Pancreas (tissue), 10 donors: ENCODE measurements at places on chromosomes 3 and 15. TPM values are rescaled to one million over a fixed set of nuclear protein-coding genes. Genes with fewer than 3 reads are reported as not detected.

GRCh38 chr3:197019021-197019420 lies 10.6 kb downstream of the MELTF start:
- no peak for DNase-seq

DNA sequence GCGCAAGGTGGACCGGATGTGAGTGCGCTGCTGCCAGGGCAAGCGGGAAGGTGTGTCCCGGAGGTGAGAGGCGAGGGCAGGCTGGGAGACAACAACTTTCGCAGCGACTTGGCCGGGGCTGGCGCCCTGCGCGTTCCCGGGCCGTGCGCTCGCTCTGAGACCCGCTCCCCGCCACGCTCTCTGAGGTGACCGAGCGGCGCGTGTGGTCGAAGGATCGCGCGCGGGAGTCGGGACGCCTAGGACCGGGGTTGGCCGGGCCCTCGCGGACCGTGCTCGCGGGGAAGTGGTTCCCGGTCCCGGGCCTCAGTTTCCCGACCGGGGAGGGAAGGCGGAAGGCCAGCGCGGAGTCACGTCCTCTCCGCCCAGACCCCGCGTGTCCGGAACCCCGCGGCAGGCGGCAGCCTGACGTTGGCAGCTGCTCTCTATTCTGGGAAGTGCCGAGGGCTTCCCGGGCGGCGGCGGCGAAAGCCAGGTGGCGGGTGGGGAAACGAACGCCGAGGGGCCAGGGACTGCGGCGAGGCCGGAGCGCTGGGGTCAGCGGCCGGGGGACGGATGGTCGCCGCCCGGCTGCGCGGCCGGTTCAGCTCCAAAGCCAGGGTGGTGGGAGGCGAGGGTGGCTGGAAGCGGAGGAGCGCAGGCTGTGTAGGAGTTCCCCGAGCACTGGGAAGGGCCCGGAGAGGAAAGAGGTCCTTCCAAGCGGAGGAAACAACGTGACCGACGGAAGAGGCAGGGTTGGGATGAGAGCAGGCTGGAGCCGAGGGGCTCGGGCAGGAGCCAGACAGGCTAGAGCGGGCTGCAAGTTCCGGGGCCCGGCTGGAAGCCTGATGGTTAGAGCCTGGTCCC lies 1.0 kb upstream of the IGF2BP2 start:
- DNase-seq: peak; percentile 86

- no peak for DNase-seq
Measured at GRCh38 chr15:50977162-50977561, 68.7 kb downstream of the AP4E1 start.

DNA sequence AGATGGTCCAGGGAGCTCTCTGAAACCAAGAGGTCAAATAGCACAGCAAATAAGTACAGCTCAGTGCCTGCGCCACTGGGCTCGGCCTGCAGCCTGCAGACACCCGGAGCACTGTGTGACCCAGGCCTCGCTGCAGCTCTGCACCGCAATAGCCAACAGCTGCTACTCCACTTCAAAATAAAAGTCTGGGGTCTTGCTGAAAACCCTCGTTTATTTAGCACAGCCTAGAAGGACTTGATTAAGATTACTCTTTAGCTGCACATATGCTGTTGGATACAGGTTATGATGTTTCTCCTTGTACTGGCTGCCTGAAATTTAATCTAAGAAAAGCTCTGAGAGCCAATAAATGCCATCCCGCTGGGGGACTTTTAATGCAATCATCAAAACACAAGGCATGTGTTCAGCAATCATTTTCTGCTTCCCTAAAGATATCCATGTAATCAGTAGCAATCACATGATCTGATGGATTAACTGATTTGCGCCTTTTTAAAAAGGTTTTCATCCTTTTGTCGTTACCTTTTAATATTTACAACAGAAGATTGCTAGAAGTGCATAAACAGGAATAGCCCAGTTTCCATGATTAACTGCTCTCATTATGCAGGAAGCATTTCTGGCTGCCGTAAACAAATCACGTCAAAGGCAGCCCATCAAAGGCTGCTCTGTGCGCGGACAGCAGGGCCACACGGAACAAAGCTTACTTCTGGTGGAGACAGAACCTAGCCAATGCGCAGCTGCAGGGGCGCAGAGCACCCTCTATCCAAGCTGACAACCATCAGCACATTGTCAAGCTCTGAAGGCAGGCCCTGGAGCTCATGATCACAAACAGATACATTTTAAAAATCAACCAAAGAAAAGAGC lies 58.8 kb downstream of the CLASP2 start:
- DNase-seq: peak; percentile 48

- no peak for DNase-seq
Measured at GRCh38 chr3:193598202-193598601, 5.2 kb downstream of the OPA1 start.

- DNase-seq: no peak
Measured at GRCh38 chr3:73503781-73504180, 121.0 kb downstream of the PDZRN3 start.

- no peak for DNase-seq
Measured at GRCh38 chr3:76352051-76352450, 566.7 kb upstream of the ZNF717 start.

- DNase-seq: no peak
Measured at GRCh38 chr15:69319384-69320375, 21.0 kb downstream of the PAQR5 start.

- no peak for DNase-seq
Measured at GRCh38 chr3:49924683-49925082, 4.9 kb downstream of the MON1A start.

DNA sequence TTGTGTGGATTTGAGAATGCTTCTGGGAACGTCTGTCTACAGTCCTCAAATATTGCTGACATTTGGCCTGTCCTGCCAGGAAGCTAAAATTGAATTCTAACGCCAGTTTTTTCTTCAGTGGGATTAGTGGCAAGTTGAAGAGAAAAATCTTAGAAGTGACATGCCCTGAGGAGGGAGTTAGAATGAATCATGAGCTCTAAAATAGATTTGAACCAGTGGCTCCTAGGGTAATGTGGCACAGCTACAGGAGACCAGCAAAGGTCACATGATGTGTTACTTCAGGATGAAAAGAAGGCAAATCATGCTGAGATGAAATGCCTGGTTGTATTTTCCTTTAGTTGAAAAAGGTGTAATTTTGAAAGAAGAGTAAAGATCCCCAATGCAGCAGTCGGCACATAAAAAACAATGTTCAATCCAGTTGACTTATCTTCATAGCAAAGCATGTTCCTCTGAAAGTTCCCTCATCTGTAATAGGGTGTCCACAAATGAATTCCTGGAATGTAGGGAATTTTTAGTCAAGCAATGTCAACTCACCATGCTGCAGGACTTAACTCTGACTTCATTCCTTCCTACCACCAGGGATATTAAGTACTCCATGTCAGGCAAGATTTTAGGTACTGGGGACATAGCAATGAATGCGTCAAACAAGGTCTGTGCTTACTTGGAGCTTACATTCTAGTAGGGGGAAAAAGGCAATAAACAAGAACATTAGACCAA lies 171.6 kb downstream of the CADPS start:
- DNase-seq: no peak

DNA sequence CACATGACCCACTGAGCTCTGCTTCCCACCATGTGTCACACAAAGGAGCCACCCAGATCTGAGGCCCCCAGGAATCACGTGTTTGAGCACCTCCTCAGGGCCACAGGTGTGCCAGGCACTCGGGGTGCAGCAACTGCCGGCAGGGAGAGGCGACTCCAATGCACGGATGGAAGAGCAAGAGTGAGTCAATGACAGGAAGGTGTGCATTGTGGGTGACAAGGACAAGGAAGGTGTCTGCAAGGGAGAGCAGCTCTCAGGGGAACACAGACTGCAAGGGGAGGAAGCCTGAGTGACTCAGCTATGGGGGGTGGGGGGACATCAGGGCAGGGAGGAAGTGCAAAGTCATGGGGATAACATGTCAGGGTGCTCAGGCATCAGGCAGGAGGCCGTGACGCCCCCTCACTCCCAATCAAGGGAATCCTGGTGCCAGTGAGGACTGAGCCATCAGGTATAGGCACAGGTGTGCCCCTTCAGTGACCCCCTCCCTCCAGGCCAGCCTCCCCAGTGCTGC lies 67.4 kb downstream of the NUP210 start:
- DNase-seq: no peak

GRCh38 chr3:5191555-5192304 lies 4.2 kb downstream of the EDEM1 start:
- no peak for DNase-seq

DNA sequence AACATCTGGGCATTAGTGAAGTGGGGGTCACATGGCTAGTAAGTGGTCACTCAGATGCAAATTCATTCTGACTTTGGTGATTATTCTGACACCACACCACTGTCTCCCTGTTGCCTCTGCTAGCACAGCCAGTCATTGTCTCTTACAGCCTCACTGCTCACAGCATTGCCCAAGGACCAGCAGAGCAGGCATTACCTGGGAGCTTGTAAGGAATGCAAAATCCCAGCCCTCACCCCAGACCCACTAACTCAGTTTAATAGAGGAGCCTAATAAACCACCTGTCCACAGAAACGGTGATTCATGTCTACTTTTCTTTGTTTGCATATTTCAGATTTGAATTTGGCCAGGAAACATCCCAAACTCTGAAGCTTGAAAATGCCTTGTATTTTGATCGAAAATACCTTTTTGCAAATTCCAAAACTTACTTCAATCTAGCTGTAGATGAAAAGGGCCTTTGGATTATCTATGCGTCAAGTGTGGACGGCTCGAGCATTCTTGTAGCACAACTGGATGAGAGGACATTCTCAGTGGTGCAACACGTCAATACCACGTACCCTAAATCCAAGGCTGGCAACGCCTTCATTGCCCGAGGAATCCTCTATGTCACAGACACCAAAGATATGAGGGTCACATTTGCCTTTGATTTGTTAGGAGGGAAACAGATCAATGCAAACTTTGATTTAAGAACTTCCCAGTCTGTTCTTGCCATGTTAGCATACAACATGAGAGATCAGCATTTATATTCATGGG lies 62.7 kb downstream of the GLDN start:
- DNase-seq: no peak

DNA sequence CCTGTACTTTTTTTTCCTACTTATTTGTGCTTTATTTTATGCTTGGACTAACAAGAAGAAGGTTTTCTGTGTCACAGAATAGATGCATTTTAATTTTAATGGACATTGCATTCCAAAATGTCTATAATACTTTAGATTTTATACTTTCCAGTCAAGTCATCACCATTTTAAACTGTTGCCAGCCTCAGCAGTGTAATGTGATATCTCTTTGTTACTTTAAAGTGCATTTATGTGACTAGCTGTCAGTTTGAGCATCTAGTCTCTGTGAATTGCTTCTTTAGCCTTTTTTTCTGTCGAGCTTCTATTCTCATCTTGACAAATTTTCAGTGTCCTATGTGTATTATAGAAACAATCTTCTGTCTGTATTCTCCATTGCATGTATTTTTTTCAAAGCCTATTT lies 511.4 kb upstream of the CBLB start:
- no peak for DNase-seq

DNA sequence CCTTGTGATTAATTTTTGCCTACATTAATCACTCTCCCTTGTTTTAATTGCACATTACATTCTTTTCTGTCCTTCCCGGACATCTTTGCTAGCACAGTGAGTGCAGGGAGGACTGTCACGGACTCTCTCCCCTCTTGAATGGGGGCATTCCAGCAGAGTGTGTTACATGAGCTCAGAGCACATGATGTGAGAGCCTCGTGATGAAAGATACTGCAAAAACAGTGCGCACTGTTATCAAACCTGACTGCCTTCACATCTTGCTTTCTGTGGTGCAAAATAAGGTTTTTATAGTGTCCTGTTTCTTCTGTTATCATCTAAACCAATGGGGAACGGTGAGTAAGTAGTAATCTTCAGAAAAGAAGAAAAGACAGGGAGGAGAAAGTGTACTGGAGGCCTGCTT lies 167.5 kb downstream of the PGPEP1L start:
- no peak for DNase-seq

GRCh38 chr3:195421400-195421799 lies 21.4 kb downstream of the ACAP2 start:
- DNase-seq: no peak

- DNase-seq: no peak
Measured at GRCh38 chr3:73475717-73476116, 149.0 kb downstream of the PDZRN3 start.

GRCh38 chr3:32870373-32871095 lies 52.7 kb downstream of the TRIM71 start:
- no peak for DNase-seq

DNA sequence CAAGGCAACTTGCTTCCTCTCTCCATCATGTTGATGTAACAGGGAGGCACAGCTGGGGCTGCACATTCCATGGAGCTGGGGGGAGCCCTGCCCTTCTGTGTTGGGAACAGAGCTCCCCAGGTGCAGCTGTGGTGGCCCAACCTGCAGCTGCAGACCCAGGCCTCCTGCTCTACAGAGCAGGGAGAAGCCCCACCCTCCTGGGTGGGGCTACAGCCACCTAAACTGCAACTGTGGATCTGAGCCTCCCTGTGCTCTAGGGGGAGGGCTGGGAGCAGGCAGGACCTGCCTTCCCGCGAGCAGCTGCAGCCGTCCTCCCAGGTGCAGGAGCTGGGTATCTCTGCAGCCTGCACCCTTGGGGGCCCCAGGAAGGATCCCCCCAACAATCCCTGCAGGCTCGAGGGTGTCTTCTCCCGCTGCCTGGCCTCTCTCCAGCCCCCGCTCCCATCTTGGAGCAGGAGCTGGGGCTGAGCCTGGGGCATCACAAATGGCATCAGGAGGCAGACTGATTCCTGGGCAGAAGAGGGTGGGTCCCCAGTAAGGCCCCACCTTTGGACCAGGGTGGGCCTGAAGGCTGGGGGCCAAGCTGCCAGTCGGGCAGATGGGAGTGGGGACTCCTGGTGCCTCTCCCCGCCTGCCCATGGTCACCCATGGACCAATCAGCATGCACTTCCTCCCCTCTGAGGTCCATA lies 7.4 kb downstream of the LRRC58 start:
- no peak for DNase-seq

- DNase-seq: no peak
Measured at GRCh38 chr15:69490356-69491037, 37.9 kb downstream of the RPLP1 start.

GRCh38 chr3:155217591-155217990 lies 75.9 kb downstream of the STRIT1 start:
- DNase-seq: no peak

- no peak for DNase-seq
Measured at GRCh38 chr3:5799398-5799797, 611.9 kb downstream of the EDEM1 start.

- DNase-seq: no peak
Measured at GRCh38 chr15:77115179-77115578, 44.3 kb upstream of the TSPAN3 start.

- DNase-seq: no peak
Measured at GRCh38 chr15:100301910-100302431, 39.8 kb downstream of the ADAMTS17 start.

The SPATA12 gene
- not detected for total RNA-seq

The AADACL2 gene
- total RNA-seq: not detected

The PRSS50 gene
- 0.28 TPM for total RNA-seq

The TLNRD1 gene
- 13.5 TPM for total RNA-seq

The SKIL gene
- total RNA-seq: 20.2 TPM

The GBE1 gene
- total RNA-seq: 14.1 TPM

The SYNPR gene
- total RNA-seq: 0.31 TPM

The SCG5 gene
- total RNA-seq: 13.6 TPM

The CLEC3B gene
- total RNA-seq: 3.7 TPM

The APBA2 gene
- total RNA-seq: 5.1 TPM

The XCR1 gene
- total RNA-seq: 0.31 TPM

The RNF7 gene
- total RNA-seq: 42.3 TPM

The P2RY14 gene
- 0.18 TPM for total RNA-seq

The SCN5A gene
- total RNA-seq: 0.39 TPM

The GABRA5 gene
- 0.28 TPM for total RNA-seq
